ENCODE measurements at places on chromosomes 7 and 10.

GRCh38 chr7:107995184-107996071 is 7.5 kb downstream of the LAMB1 start:
- peak; percentile 72 for DNase-seq

DNA sequence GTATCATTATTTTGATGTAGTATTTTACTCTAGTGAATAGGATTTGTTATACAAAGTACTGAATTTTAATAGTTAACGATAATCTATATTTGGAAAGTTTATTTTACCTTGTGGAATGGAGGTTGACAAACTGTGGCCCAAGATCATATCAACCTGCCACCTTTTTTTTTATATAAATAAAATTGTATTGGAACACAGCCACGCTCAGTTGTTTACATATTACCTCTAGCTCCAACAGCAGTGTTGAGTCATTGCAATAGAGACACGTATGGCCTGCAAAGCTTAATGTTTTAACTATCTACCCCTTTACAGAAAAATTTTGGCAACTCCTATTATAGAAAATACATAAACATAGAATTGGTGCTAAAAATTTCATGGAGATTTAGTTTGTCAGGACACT is 239.3 kb downstream of the THSD7A start:
- no peak for DNase-seq

DNA sequence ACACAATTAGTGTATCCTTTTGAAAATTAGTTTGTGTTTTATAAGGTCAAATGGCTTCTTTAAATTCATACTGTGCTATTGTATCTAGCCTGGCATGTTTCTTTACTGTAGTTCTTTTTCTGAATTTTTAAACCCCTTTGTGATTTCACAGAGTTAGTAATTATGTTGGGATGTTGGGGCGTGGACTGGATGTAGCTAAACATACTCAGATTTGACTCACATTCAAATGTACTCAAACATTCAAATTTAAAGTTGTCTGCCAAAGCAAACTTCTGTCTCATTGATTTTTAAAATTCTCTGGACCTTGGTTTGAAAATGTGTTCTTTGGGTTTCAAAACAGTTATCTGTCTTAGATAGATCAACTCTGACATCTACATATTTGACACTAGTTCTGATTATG is 7.2 kb upstream of the NRP1 start:
- no peak for DNase-seq

DNA sequence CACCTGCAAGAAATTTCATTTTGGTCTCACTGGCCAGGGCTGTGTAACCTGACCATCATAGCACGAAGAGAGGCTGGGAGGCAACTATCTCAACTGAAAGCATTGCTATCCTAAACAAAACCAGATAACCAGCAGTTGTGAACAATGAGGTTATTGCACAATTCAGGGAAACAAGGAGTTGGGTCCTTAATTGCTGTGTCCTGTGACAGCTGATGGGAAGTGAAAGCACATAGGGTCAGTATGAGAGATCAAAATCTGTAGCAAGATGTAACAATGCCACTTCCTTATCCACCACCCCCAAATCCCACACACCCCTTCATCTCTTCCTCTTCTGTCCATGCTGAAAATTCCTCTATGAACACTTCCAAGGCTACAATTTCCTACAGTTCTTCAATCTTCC is 80.2 kb downstream of the HTR7 start:
- no peak for DNase-seq

DNA sequence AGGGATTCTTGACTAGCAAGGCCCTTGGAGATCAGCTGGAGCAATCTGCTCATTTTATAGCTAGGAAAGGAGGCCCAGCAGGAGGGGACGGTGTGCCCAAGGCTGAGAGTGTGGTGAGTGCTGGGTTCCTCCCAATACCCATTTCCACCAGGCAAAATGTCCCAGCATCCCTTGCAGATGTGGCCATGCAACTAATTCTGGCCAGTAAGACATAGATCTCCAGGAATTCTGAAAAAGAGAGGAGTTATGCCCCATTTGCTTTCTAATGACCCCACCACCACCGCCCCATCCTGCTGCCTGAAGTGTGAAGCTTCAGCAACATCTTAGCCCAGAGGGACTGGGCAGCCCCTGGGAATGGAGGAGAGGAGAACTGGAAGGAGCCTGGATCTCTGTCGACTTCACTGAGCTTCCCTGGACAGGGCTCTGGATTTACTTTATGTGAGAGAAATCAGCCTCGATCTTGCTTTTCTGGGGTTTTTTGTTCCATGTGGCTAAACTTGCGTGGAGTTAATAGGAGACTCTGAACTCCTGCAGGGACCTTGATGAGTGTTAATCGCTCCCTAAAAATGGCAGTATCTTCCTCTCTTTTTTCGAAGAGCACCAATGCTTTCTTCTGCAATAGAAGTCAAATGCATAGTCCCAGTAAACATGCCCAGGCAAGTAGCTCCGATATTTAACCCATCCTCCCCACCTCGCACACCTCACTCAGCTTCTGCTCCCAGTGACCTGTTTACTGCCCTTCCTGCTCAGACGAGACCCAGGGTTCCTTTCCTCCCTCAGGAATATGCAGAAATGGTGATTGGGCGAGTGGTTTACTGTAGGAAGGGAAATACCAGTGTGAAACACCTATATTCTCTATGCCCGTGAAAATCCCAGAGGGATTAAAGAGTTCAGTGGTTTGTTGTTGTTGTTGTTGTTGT is 127.5 kb upstream of the GPR26 start:
- no peak for DNase-seq

DNA sequence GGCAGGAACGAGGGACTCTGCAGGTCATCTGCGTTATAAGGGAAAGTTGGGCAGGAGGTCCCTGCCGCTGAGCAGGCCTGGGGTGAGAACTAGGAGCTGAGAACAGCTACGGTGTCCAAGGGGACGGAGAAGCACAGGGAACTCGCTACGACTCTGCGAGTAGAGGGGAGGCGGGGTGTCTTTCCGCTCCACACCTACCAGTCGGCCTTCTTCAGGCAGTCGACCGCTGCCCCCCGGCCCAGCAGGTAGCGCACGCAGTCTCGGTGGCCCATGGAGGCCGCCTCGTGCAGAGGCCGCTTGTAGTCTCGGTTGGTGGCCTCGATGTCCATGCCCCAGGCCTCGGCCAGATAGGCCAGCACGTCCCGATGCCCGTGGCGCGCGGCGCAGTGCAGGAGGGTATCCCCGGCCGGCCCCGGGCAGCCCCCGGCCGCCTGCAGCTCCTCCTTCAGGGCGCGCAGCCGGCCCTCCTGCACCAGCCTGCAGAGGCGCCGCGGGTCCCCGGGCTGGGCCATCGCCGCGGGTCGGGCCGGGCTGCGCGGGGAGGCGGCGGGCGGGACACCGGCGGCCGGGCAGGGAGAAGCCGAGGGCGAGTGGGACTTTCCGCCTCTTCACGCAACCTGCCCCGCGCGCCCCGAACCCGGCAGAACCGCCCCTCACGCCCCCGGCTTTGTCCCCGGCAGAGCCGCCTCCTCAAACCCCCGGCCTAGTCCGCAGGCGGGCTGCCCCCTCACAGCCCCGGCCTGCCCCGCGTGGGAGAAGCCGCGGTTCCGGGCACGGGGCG is 660 bp downstream of the ANKRD16 start:
- DNase-seq, result no peak

- DNase-seq, result no peak
Measured at GRCh38 chr7:33757050-33757449, 148.3 kb upstream of the BMPER start.

GRCh38 chr10:126684171-126684745 is 13.8 kb upstream of the C10orf90 start:
- no peak for DNase-seq

DNA sequence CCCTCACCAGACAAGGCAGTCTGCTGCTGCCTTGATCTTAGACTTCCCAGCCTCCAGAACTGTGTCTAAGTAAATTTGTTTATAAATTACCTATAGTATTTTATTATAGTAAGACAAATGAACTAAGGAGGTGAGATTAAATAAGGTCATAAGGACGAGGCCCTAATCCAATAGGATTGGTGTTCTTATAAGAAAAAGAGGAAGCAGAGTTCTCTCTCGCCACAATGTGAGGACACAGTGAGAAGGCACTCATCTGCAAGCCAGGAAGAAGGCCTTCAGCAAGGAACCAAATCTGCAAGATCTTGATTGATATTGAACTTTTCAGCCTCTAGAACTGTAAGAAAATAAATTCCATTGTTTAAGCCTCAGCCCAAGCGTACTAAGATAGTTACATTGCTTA is 6.1 kb upstream of the ZNF438 start:
- DNase-seq, result no peak

DNA sequence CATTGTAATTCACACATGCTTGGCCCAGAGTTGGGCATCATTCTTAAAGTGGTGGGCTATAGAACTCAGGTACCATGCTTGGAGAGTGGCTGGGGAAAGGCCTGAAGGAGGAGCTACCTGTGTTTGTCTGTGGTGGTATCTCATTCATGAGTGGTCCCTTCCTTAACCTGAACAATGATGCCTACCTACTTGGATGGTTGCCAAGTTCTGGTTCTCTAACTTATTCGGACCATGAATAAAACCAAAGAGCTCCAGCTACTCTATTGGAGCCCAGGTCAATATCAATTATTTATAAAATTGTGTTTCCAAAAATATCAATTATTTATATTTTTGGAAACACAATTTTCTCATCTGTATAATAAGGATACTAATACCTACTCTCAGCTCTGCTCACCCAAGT is 2.9 kb upstream of the GPR37 start:
- no peak for DNase-seq

GRCh38 chr10:109259293-109259692 is 664.0 kb downstream of the XPNPEP1 start:
- no peak for DNase-seq

- no peak for DNase-seq
Measured at GRCh38 chr10:129655007-129655678, 188.1 kb downstream of the MGMT start.

GRCh38 chr10:95835149-95835860 is 72.5 kb upstream of the CC2D2B start:
- no peak for DNase-seq

DNA sequence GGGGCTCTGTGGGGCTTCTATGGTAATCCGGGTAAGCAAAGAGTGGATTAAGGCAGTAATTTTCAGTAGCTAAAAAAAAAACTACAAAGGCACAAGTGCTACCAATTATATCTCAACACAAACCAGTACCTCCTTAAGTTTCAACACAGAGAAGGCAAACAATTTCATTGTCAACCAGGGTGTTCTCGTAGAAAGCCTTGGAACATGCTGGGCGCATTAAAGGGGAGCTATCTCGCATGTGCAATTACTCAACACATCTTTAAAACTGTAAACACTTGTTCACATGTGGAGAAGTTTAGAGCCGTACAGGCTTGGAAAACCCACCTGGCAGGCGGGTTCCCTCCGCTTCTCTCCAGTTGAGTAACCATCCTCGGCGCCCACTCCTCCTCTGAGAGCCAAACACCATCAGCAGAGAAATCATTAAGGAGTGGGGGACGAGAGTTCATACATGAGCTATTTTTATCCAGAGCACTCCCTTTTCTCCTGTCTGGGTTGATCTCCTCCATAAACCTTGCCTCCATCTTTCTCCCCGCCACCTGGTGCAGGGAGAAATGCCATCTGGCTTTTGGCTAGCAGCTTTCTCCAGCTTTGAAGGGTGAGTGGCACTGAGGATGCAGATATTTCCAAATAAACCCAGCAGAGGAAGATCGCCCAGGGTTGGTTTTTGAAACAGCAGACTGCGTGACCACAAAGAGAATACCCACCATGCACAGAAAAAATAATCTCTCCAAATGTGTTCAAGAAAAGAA is 287.1 kb downstream of the WDR11 start:
- DNase-seq, result no peak
